T-helper 2 cell treated with Interferon-gamma antibody and Interleukin-4, amounts not matched to agents 5 μg/mL and 100 μg/mL, for 36 hours (primary cell): ENCODE measurements at places on chromosomes 1 and 21.

GRCh38 chr1:11943619-11944018, 9.1 kb downstream of the PLOD1 start:
- no peak for DNase-seq

- no peak for DNase-seq
Observed at GRCh38 chr21:42661688-42662429, 8.4 kb downstream of the PDE9A start.

- DNase-seq = no peak
Observed at GRCh38 chr1:32848354-32849063, 22.2 kb downstream of the FNDC5 start.

GRCh38 chr1:3016641-3017439, 4.4 kb upstream of the ACTRT2 start:
- no peak for DNase-seq

GRCh38 chr1:17023102-17023501, 11.4 kb upstream of the ATP13A2 start:
- no peak for DNase-seq

DNA sequence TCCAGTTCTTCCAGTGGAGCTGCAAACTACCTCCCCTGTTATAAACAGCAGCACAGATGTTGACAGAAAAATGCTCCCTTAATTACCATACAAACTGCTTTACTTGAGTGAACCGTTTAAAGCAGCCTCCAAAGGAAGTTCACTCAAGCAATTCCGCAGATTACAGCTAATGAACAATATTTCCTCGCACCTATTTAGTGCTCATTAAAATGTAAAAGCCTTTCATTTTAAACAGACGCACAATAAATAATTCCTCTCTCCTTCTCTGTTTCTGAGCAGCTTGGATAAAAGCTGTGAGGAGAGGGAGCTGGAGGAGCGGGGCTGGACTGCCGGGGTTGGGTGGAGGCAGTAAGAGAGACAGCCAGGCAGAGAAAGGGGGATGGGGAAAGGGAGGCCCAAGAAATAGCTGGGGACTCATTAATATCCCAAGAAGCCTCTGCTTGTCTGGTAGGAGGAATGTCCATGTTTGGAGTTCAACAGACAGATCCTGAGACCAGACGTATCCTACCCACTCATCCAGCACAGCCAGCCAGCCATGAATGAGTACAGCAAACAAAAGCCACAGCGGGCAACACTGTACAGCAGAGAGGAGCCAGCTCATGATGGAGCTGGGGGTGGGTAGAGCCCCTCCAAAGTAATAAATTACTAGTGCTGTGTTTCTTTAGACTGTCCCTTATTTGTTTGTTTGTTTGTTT, 227.7 kb downstream of the GPATCH2 start:
- no peak for DNase-seq

GRCh38 chr1:187490266-187490665, 661.5 kb downstream of the PLA2G4A start:
- DNase-seq = no peak

GRCh38 chr1:179082999-179083335, 1.1 kb downstream of the TOR3A start:
- DNase-seq = peak; percentile 15

- DNase-seq = no peak
Observed at GRCh38 chr1:244863491-244864252, 671 bp downstream of the HNRNPU start.

- peak; percentile 69 for DNase-seq
Observed at GRCh38 chr1:35715568-35716002, 3.1 kb downstream of the C1orf216 start.

DNA sequence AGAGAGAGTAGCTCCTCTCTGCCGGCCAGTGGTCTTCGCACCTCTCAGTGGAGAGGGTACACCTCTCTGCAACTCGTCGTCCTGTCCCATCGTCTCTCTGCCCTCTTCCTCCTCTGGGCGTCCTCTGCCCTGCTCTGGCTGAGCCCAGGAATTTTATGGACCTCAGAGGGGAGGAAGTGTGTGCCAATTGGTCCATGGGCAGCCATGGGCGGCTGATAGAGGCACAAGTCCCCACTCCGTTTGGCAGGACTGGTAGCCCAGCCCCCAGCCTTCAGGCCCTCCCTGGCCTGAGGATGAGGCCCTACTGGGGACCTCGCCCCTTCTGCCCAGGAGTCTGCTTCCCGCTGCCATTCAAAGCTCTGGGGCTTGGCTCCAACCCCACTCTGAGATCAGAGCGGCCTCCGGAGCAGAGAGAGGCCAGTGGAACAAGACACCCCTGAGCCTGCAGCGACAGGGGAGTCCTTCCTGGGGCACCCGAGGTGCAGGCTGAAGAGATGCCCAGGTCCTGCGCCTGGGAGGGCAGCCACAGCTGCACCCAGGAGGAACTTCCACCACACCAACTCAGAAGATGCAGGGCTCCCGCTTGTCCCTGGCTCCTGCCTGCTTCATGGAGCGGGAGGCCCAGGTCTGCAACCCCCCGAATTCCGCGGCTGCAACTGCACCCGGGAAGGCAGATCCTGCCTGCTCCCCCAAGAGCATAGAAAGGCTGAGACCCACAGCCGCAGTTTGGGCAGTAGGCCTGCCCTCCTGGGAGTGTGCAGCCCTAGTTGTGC, 659.9 kb downstream of the KCNT2 start:
- no peak for DNase-seq

- DNase-seq = no peak
Observed at GRCh38 chr1:183812128-183812527, 7.2 kb downstream of the RGL1 start.

GRCh38 chr1:90856463-90857007, 139.4 kb upstream of the BARHL2 start:
- DNase-seq = no peak

DNA sequence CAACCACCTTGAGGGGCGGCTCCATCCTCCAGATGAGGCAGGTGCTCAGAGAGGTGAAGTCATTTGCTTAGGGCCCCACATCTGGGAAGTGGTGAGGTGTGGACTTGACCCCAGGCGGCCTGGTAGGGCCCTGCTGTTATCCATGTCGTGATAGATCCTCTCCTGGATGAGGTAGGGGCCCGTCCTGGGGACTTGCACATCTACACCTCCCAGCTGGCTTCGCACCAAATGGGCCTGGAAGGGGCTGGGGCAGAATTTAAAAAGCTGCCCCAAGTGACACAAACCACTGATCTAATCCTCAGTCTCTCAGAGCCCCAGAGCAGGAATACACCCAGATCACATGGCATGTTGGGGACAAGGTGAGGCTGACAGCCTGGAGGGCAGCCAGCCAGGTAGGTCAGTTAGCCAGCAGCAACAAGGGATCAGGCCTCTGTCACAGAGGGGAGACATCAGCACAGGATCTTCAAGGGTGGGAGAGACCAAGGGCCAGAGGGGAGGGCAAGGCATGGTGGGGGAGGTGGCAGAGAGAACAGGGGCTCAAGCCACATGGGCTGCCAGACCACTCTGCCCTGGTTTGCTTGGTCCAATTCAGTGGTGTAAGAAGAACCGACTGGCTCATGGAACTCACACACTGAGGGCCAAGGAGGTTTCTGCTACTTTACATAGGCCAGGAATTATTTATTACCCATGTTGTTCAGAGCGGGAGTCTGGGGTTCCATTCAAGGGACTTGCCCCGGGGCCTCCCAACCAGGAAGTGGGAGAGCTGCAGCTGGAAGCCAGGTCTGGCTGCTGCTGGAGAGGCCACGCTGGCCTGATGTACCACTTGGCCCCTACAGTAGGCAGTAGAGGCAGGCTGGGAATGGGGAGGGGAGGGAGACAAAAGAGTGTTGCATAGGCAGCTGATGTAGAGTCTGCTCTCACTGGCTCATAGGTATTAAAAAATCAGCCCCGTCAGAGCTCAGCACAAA, 12.1 kb downstream of the LRP8 start:
- no peak for DNase-seq

DNA sequence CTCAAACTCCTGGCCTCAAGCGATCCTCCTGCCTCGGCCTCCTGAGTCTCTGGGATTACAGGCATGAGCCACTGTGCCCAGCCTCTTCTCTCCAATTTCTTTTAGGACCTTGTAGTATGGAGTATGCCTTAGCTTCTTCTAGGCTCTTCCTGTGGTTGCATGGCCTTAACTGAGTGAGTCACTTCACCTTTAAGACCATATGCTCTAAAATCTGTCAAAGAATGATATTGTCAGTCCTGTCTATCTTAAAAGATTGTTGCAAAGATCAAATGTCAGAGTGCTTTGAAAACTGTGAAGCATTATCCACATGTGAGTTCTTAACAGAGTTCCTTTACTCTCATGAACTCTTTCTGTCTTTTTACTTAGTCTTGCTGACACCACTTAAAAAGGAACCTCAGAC, 37.2 kb downstream of the ATP2B4 start:
- DNase-seq = no peak

- DNase-seq = no peak
Observed at GRCh38 chr21:45104560-45104959, 30.2 kb downstream of the ADARB1 start.

- no peak for DNase-seq
Observed at GRCh38 chr21:15645830-15646229, 84.0 kb upstream of the USP25 start.

DNA sequence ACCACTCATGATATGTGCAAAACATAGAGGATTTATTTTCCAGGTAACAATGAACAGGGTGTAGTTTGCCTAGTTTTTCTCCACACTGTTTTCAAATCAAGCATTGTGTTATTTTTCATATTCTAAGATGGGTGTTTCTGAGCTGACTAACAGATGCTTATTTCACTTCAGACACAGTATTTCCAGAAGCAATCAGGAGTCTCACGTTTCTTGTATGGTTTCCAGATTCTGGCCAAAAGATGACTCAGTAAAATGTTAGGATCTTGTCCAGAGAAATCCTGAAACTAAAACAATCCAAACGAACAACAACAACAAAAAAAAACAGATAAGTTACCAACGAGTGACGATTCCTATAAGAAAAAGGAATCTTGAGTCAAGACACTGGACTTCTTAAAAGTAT, 5.3 kb downstream of the UTS2 start:
- DNase-seq = no peak

DNA sequence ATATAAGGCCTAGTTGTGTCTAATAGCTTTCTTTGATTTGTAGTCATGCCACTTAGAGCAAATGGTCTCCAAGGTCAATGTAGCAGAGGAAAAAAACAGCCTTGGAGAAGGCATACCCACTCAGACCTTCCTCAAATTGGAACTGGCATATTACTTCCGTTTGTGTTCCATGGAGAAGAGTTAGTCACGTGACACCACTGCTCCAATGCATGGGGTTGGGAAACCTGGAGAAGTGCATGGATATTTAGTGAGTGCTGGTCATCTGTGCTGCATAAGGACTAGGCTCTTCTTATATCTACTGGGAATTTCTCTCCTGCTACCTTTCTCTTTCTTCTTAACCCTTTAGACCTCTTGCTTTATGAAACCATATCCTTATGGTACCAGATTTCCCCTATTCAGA, 167.8 kb downstream of the BACH1 start:
- no peak for DNase-seq

- DNase-seq = peak; percentile 8
Observed at GRCh38 chr1:242017580-242018233, 18.8 kb upstream of the MAP1LC3C start.

DNA sequence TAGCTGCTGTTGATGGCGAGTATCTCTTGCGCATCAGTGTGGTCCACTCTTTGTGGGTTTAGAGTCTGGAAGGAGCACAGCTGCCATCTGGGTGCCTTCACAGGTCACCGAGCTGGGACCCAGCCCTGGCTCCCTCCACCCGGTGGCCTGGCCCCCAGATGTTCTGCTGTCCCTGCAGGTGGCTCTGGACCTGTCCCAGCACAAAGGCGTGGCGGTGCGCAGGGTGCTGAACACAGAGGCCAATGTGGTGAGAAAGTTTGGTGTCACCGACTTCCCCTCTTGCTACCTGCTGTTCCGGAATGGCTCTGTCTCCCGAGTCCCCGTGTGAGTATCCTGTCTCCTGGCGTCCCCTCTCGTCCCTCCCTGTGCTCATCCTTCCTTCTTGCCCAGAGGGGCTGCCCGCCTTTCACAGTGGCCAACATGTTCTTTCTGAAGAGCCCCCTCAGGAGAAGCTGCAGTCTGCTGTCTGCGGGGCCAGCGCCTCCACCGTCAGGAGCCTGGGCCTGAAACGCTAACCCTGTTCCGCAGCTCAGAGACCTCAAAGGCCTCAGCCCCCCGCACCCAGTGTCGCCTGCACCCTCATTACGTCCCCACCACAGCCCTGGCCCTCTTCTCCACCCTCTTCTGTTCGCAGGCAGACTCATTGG, 27.4 kb downstream of the QSOX1 start:
- no peak for DNase-seq

GRCh38 chr1:170562646-170563338, 30.8 kb downstream of the GORAB start:
- no peak for DNase-seq

DNA sequence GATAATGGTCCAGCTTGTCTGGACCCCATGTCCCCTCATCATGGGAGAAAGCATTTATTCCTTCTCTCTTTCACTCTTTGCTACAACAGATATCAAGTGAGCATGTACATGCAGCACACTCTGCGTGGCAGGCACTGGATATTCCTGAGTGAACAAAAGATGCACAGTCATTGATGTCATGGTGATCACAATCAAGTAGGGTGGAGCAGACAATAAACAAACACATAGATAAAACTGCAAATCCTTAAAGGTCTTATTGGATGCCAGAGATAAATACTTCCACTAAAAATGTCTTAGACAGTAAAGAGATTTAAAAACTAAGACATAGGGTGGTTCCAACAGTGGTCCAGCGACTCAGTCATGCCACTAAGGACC, 178.0 kb downstream of the ZC3H11B start:
- DNase-seq = no peak

DNA sequence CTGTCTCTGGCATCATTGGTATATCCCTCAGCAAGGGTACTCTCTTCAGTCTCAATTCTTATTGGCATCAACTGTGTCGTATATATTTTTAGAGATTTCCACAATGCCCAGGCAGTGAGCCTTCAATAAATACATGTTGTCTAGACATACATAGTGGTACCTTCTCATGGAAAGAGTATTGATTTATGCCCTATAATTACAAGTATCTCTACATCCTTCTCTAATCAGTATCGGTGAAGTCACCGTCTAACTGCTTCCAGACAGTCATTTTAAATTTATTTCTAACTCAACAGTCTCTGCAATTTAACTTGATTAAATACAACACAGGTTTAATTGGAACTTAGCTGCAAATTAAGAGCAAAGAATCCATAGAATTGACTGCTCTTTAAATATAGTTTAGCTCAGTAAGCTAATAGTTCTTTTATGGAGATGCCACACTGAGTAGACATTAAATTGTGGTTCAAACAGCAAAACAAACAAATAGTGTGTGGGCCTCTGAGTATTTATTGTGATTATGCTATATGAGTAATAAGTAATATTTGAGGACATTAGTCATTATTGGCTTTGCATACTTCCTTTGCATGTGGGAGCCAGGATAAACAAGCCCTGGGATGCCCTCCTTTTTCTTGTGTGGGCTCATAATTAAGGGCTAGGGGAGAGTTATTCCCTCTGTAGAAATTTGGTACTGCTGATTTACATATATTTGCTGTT, 126.9 kb upstream of the DUSP10 start:
- DNase-seq = no peak

- no peak for DNase-seq
Observed at GRCh38 chr1:182620924-182621585, 16.9 kb upstream of the RGS16 start.

DNA sequence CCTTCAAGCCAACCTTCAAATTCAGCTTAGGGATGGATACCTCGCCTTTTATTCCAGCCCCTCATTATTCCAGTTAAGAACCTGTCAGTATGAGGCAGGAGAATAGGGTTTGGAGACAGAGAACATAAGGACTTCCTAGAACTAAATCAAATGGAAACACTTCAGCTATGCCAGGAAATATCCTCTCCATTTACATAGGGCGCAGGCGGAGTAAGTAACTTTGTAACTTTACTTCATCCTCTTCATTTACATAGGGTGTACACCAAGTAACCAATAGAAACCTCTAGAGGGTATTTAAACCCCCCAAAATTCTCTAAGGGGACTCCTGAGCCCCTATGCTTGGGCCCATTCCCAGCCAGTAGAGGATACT, 75.4 kb upstream of the ATF3 start:
- DNase-seq = no peak
